ENCODE measurements at places on chromosomes 6 and 20.

- DNase-seq: no peak
These were observed 90.9 kb upstream of the NFATC2 start for GRCh38 chr20:51633430-51633829.

DNA sequence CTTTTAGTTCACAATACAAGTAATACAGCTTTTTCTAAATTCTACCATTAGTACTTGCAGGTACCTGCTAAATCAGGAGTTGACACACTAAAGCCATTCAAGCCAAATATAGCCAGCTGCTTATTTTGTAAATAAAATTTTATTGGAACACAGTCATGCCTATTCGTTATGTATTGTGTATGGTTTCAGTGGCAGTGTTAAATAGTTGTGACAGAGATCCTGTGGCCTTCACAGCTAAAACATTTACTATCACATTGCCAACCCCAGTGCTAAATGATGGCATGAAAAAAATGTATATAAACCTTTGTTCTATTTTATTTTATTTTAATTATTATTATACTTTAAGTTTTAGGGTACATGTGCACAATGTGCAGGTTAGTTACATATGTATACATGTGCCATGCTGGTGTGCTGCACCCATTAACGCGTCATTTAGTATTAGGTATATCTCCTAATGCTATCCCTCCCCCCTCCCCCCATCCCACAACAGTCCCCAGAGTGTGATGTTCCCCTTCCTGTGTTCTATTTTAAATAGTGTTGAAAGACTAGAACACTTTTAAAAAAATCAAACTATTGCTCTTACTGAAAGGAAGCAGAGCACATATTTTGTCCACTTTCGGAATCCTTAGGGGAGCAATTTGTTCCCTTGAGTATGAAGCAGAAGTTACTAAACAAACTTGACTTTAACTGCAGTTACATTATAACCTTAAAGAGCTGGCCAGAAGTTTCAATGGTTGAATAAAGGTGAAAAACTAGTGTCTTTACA lies 115.7 kb downstream of the PRIM2 start:
- DNase-seq: no peak

DNA sequence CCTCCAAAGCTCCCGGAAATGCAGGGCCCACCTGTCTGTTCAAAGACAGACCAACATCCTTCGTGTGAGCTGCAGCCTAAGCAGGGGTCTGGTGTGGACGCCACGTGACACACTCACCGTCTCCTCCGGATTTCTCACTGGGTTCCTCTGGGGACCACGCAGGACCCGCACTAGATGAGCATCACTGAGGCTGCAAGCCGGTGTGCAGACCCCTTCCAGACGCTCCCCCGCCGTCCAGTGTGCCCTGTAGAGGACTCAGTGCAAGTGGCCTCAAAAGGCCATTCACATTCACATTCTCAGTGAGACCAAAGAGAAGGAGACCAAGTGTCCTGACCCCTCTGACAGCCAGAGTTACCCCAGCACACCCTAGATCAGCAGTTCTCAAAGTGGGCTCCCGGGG lies 91.2 kb upstream of the QKI start:
- no peak for DNase-seq

GRCh38 chr6:43173591-43174262 lies 2.7 kb downstream of the SRF start:
- no peak for DNase-seq

Measured in NT2/D1 (cell line).